Peyer's patch (tissue), 4 donors: ENCODE measurements at places on chromosomes 3 and 15. TPM values are rescaled to one million over a fixed set of nuclear protein-coding genes. Genes with fewer than 3 reads are reported as not detected.

Gene SKOR1
- total RNA-seq = 1.2 TPM

Gene FYTTD1
- 62.7 TPM for total RNA-seq

DNA sequence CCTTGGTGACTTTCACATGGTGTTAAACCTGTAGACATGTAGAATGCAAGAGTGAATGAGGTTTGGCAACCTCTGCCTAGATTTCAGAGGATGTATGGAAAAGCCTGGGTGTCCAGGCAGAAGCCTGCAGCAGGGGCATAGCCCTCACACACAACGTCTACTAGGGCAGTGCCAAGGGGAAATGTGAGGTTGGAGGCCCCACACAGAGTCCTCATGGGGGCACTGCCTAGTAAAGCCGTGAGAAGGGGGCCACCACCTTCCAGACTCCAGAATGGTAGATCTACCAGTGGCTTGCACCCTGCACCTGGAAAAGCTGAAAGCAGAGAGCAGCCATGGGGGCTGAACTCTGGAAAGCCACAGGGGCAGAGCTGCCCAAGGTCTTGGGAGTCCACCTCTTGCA lies 241.2 kb downstream of the KLF13 start:
- no peak for DNase-seq

DNA sequence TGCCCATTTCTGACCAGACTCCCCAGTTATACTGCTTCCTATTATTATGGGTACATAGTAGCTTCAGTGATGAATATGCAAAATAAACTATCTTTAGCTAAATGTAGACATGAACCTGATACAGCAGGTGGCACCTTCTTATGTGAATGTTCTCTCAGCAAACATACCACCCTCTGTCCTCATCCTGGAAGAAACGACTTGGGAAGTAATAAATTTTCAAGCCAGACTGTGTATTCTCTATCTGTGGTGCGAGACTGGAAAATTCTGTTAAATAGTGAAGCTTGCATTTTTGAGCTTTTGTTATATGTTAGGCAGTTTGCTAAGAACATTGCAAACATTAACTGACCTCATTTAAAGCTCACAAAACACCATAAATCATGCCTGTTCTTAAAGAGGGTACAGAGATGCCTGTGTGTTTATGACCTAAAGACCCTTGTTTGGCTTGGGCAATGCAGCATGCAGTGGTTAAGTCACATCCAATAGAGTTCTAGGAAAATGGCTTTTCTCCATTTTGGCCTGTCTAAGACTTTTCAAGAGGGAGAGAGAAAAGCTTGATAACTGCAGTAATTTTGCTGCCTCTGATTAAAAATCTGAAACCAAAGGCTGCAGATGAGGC lies 287.1 kb downstream of the NEK10 start:
- DNase-seq = no peak

DNA sequence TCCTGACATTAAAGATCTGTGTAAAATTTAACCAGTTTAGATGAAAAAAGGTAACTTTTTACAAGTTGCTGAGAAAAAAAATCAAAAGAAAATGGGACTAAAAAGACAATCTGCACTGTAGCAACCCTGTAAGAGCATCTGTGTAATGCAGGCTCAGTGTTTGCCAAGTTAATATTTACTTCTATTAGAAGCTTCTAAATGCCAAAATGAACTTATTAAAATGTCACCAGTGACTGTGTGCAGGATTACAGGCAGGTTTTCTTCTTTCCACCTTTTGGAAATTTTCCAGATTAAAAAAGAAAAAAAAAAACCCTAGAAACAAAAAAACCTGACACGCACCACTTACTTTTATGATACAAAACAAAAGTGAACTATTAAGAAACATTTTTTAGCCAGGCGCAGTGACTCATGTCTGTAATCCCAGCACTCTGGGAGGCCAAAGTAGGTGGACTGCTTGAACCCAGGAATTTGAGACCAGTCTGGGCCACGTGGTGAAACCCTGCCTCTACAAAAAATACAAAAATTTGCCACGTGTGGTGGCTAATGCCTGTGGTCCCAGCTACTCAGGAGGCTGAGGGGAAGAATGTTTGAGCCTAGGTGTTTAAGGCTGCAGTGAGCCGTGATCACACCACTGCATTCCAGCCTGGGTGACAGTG lies 87.2 kb downstream of the TJP1 start:
- DNase-seq = no peak

DNA sequence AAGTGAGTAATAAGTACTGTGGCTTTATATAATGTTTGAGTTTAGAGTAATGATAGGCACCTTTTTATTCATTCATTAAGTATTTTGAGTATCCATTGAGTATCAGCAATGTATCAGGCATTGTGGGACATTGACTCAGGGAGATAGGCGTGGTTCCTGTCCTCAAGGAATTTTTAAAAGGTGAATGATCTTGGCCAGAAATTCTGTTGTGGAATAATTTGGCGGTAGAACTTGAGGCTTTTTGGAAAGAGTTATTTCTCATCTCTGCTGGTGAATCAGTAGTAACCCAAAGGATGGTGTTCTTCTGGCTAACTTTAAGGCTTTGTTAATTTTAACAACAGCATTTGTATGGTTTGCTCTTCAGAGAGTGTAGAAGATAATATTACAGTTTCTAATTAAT lies 2.0 kb downstream of the RAB7A start:
- DNase-seq = no peak
